MM.1S (cell line): ENCODE measurements at places on chromosomes 12 and 14.
A peak's percentile ranks its signal among the peaks of the same experiment; 100 is the strongest.

- DNase-seq = no peak
Measured at GRCh38 chr12:124323771-124324530, 29.1 kb downstream of the RFLNA start.

GRCh38 chr14:81221579-81222102, 882 bp upstream of the GTF2A1 start:
- no peak for DNase-seq

DNA sequence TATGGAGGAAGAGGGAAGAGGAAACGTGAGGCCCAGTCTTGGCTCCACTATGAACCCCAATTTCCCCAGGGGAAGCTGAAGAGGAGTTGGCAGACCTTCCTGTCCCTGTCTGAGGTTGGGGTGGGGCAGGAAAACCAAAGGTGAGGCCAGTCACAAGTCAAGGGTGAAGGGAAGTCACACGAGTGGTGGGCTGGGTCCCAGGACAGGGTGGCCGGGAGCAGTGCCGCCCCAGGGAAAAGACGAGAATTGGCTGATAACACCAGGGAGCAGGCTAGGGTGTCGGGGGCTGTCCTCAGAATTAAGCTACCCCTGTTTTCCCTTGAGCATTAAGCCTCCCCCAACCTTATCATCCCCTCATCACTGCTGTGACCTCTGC, 3.1 kb downstream of the VDR start:
- DNase-seq = no peak

DNA sequence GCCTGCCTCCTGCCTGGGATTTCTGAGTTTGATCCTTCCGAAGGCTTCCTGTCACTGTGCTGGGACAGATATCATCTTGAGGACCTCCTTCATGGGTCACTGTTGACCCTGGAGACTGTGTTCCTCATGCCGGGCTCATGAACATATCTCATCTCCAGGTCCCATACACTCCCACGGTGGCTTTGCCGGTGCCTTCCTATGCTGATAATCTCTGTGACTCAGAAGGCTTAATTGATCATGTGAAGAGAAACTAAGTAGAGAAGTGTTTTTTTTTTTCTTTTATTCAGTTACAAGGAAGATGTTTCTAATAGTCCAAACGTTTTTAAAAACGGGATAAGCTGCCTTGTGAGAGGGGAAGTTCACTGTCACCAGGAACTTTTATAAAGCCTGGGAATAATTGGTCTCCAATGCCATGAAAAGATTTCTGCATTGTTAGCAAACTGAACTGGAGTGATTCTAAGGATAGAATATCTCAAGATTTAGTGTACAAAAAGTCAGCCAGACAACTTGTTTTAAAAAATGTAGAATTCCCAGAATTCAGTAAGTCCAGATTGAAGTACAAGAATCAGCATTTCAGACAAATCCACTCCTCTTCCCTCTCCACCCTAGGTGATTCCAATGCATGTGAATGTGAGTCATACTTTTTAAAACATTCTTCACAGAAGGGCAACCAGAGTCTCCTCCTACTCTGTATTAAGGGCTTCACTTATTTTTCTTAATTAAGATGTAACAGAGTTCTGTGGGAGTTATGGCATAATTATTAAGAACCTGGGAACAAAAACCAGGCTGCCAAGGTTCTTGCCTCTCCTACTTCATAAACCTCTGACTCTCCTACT, 139.8 kb upstream of the LGR5 start:
- no peak for DNase-seq

GRCh38 chr12:110287986-110288385, 6.9 kb downstream of the ATP2A2 start:
- DNase-seq = no peak

DNA sequence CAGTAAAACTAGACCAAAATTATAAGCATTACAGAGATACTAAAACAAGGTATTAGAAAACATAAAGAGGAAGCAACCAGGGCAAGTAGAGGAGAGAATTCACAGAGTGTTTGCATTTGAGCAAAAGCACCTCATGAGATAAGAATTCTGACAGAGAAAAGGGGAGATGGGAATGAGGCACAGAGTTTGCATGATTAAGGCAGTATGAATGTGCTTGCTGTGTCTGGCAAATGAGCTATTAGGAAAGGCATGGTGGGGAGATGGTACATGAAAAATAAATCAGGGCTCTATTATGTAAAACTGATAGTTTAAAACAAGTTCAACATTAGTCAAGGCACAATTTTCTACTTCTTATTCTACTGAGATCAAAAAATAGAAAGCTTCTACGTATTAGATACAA, 23.1 kb downstream of the GARIN6 start:
- DNase-seq = no peak

- DNase-seq = peak; percentile 52
Measured at GRCh38 chr12:123150744-123151456, at the start of gene PITPNM2. Gene PITPNM2 (minus strand): TSS chr12:123151090. CDS start chr12:123034590, 116,500 bp downstream.

GRCh38 chr12:13208533-13209435, 12.3 kb downstream of the EMP1 start:
- DNase-seq = peak; percentile 56

DNA sequence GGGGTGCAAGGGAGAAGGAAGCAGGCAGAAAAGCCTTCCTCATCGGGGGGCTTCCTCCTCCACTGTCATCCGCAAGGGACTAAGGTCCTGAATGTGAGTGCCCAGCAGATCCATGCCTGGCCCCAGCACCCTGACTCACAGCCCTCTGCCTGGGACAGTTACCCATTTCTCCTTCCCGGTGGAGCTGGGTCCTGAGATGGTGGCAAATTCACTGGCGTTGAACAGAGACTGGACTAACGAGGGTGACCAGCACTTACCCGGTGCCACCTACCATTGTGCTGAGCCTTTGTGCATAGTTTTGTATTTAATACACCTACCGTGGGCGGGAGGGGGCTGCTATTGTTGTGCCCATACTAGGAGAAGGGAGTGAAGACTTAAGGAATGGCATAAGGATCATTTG, 30.9 kb upstream of the PLEKHG6 start:
- no peak for DNase-seq

- DNase-seq = no peak
Measured at GRCh38 chr14:101410126-101410525, 151.2 kb upstream of the DIO3 start.

DNA sequence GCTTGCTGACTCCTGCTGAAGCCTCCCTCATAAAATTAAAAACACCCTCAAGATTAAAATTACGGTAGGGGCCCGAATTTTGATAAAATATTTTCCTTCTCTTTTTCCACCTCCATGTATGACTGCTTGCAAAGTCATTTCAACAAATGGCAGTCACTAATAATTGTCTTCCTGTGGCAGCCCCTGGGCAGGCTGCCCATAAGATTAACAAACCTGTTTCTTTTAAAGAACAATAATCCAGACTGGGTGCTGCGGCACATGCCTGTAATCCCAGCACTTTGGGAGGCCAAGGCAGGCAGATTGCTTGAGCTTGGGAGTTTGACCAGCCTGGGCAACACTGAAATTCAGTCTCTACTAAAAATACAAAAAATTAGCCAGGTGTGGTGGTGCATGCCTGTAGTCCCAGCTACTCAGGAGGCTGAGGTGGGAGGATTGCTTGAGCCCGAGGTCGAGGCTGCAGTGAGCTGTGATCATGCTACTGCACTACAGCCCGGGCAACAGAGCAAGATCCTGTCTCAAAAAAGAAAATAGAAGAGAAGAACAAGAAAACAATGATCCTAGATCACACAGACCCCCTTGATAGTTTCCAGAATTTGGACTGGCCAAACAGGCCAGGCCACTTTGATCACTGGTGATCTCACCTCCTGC, 8.7 kb downstream of the SAV1 start:
- no peak for DNase-seq

- no peak for DNase-seq
Measured at GRCh38 chr12:65280306-65280705, 1.8 kb downstream of the MSRB3 start.

- DNase-seq = no peak
Measured at GRCh38 chr12:20248646-20249045, 119.7 kb upstream of the PDE3A start.

DNA sequence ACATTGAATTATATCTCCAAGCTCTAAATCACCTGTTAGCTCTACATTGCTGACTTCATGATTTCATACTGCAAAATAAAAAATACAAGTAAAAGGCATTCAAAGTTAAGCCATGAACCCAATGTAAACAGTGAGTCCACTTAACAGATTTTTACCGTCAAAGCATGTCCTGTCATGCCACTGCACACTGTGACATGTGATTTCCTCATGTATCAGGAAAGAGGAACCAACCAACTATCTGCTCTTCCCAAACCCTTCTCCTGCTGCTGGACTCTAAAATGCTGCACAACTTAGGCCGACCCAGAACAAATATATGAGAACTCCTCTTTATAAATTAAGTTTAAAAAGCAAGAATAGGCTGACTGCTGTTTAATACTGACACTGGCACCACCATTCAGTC, 37.5 kb downstream of the TM7SF3 start:
- DNase-seq = no peak

DNA sequence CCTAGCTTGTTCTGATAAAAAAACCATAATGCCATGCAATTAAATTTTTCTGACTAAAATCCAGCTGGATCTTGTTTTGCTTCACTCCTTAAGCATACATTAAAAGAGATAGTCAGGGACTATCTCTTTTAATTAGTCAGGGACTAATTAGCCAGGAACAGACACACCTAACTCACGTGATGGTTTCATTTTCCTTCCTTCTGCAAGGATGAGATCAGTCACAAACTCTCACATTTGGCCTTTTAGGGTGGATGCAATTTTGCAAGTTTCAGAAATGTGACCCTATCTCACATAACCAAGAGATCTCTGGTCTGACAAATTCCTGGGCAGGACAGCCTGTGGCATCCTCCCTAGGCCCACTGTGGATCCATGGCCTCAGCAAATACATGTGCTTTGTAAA, 62.4 kb downstream of the SETD3 start:
- no peak for DNase-seq

- DNase-seq = no peak
Measured at GRCh38 chr14:93926873-93927799, at the start of gene FAM181A. Gene FAM181A (plus strand): TSS chr14:93927344. CDS start chr14:93928286, 942 bp downstream.

DNA sequence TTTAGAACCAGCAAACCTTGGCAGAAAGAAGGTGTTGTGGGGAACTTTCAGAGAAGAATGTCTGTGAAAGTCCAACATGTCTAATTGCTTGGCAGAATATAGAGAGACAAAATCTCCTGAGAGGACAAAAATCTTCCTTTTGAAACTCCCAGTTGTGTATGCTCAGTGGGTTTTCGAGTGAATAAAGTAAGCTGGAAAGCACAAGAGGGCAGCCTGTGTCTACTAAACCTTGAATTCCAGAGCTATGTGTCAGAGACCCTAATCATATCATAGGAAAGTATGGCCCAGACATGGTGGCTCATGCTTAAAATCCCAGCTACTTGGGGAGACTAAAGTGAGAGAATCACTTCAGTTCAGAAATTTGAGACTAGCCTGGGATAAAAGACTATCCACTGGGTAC, 661.2 kb downstream of the SLC16A7 start:
- DNase-seq = no peak

- no peak for DNase-seq
Measured at GRCh38 chr12:15842108-15842507, 40.1 kb upstream of the STRAP start.

DNA sequence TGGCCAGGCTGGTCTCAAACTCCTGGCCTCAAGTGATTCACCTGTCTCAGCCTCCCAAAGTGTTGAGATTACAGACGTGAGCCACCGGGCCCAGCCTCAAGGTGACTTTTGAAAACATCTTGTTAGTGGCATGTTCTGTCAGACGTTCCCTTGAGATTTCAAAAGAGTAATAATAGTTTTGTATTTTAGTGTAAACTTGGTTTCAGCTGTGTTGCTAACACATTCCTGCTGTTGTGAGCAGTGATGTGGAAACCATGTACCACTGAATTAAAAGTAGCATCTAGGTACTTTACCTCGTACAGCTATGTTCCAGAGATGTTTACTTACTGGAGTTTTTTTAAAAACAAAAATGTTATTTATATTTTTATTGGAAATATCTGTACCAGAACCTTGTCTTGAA, 111.3 kb downstream of the AEBP2 start:
- no peak for DNase-seq

DNA sequence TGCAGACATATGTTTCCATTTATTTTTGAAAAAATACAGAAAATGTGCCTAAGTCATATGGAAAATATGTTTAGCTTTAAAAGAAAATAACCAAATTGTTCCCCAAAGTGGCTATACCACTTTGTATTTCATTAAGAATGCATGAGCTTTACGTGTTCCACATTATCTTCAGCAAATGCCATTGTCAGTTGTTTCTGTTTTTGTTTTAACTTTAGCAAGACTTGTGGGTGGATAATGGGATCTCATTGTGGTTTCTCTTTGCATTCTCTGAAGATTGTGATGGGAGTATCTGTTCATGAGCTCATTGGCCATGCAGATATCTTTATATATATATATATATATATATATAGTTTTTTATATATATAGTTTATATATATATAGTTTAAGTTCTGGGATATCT, 181.5 kb downstream of the CCER1 start:
- DNase-seq = no peak

GRCh38 chr14:36662543-36663403, 1.1 kb downstream of the PAX9 start:
- DNase-seq = no peak

DNA sequence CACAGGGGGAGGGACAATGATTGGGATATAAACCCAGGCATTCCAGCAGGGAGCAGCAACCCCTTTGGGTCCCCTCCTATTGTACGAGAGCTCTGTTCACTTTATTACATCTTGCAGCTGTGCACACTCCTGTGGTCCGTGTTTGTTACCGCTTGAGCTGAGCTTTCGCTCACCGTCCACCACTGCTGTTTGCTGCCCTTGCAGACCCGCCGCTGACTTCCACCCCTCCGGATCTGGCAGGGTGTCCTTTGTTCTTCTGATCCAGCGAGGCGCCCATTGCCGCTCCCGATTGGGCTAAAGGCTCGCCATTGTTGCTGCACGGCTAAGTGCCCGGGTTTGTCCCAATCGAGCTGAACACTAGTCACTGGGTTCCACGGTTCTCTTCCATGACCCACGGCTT, 64.1 kb downstream of the E2F7 start:
- DNase-seq = no peak

DNA sequence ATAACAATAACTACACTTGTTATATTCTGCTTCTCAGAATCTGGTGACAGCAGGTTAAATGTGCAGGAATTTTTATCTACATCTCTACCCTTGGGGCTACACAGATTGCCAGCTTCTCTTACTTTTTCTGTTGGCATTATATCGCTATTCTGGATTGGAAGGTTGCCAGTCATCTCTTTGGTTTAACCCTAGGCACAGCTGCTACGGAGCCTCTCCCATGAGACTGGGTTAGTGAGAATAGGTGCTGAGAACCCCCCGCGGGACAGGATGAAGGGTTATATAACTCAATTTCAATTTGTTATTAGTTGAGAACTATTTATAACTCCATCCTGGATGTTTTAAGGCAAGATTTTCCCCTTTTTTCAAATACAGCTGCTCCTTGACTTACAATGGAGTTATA, 73.1 kb downstream of the ACADS start:
- no peak for DNase-seq
